Left ventricle myocardium superior (tissue), 1 donor: ENCODE measurements at places on chromosomes 16 and 17. TPM values are rescaled to one million over a fixed set of nuclear protein-coding genes. Genes with fewer than 3 reads are reported as not detected.

DNA sequence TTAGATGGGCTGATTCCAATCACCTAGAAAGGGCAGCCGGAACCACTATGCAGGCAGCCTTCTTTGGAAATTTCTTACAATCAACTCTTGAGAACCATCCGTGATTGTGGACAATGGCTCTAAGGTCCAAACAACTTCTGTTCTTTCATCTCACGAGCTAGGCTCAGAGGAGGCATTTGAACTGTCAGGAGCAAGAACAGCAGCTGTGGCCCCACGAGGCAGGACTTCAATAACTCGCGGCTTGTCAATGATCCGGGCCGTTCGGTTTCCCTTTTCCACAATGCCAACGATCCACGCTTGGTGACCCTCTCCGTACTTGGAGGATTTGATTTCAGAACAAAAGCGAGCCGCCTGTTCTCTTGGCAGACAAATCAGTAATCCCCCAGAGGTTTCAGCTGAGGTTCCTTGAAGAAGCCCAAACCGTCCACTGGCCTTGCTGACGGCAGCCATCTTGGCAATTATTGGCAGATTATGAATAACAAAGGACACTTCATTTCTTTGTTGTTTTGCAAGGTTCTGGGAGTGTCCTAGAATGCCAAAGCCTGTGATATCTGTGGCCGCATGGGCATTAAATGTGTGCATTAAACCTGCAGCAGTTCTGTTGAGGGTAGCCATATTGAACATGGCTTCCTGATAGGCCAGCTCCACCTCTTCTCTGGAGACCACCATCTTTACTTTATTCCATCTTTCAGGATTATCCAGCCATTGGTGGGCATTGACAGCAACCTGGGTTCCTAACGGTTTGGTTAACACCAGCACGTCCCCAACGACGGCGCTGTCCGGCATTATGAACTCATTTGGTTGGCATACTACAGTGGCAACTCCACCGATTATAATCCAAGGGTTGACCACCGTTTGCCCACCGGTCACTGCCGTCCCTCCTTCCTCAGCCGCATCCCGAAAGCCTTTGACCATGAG lies 1.2 kb downstream of the SEPHS2 start:
- no peak for DNase-seq

DNA sequence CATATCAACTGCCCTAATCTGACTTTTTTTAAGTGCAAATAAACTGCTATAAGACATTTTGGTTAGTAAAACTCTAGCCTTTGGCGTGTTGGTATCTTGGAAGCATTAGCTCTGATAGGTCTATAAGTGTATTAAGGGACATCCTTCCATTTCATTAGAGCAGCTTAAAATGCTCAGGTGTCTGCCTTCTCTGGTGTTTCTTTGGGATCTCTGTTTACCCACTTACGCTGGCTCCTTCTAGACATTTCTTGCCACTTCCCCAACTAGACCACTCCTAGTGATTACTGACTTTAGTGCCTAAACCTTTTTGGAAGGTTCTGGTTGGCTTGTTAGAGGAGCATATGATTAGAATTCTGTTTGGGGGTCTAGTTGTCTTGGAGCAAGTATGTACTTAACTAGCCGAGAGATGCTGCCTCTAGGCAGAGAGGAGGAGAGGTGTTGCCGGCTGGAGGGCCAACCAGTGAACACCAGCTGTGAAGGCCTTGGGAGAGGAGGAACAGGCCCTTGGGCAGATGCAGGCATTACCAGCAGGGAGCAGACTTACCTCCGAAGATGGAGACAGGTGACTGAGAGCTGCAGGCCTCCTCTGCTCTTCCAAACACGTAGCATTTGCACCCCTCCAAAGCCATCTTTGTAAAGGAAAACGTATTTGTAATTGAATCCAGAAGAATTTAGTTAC lies 15.2 kb upstream of the CLEC18C start:
- DNase-seq = no peak

- no peak for DNase-seq
These were observed 49.0 kb downstream of the RBFOX1 start for GRCh38 chr16:7381671-7382070.

GRCh38 chr16:50297301-50298074 lies 31.1 kb downstream of the ADCY7 start:
- DNase-seq = peak; percentile 43

DNA sequence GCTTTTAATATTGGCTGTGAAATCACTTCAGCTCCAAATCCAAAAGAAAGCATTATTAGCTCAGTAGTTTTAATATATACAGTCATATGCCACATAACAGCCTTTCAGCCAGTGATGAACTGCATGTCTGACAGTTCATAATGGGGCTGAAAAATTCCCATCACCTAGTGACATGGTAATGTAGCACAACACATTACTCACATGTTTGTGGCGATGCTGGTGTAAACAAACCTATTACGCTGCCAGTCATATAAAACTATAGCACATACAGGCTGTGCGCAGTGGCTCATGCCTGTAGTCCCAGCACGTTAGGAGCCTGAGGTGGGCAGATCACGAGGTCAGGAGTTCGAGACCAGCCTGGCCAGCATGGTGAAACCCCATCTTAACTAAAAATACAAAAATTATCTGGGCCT lies 92.2 kb downstream of the TUBD1 start:
- no peak for DNase-seq

DNA sequence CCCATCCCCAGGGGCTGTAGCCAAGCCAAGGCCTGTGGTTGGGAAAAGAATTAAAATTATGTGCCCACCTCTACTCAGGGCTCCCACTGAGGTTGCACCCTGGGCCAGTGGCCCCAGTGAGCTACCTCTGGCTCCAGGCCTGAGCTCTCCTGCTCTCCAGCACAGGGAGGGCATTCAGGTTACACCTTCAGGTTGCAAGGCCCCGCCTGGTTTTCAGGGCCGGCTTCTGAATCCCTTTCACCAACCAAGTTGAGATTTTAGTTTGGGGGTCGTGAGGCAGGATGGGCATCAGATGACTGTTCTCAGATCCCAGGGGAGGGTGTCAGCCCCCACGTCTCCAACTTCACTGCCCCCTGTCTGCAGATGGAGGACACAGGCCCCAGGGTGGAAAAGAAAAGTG lies 8.0 kb upstream of the KATNB1 start:
- no peak for DNase-seq

DNA sequence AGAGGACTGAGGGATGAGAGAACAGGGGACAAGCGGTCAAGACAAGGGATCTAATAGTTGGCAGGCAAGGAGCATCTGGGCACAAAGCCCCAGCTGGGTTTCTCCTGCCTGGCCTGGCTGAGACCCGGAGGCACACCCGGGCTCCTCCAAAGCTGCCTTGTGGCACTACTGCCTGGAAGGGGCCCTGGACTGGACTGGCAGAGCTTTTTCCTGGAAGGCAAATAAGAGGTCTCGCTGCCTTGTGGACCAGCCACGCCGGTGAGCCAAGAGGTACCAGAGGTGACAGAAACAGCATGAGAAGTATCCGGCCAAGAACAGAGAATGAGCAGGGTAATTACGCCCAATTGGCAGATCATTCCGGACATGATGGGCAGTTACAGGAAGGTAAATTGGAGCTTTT lies 64.6 kb downstream of the GTF3C1 start:
- no peak for DNase-seq

- DNase-seq = no peak
These were observed 424 bp downstream of the C17orf100 start for GRCh38 chr17:6651919-6652452.

GRCh38 chr17:65086465-65086864 lies 29.9 kb upstream of the GNA13 start:
- no peak for DNase-seq

GRCh38 chr17:75454193-75454592 lies 2.2 kb upstream of the TMEM94 start:
- no peak for DNase-seq

GRCh38 chr17:82862191-82862590 lies 22.4 kb upstream of the ZNF750 start:
- peak; percentile 4 for DNase-seq

DNA sequence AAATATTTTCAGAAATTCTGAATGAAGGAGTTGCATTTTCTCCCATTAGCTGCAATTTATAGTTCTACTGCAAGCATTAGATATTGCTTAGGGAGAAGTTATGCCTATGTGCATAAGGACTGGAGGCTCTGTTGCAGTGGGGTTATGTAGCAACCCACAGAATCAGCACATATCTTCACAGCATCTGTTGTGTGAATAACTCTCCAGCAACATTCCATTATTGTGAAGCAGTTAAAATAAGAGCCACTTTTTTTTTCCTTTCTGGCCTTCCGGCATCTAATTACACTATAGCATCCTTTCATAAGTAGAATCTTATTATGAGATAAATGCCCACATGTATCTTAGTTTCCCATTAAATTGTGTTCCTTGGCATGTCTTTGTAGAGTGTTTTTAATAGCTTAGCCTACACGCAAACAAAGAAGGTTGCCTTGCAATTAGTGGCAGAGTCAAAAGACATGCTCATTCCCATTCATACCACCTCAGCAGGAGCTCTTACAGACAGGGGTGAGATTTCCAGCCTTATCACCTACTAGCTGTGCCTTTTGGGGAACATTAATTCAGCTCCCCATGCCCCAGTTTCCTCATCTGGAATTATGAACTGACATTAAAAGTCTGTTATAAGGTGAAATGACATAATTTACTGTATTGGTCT lies 596.0 kb upstream of the GOT2 start:
- DNase-seq = no peak

DNA sequence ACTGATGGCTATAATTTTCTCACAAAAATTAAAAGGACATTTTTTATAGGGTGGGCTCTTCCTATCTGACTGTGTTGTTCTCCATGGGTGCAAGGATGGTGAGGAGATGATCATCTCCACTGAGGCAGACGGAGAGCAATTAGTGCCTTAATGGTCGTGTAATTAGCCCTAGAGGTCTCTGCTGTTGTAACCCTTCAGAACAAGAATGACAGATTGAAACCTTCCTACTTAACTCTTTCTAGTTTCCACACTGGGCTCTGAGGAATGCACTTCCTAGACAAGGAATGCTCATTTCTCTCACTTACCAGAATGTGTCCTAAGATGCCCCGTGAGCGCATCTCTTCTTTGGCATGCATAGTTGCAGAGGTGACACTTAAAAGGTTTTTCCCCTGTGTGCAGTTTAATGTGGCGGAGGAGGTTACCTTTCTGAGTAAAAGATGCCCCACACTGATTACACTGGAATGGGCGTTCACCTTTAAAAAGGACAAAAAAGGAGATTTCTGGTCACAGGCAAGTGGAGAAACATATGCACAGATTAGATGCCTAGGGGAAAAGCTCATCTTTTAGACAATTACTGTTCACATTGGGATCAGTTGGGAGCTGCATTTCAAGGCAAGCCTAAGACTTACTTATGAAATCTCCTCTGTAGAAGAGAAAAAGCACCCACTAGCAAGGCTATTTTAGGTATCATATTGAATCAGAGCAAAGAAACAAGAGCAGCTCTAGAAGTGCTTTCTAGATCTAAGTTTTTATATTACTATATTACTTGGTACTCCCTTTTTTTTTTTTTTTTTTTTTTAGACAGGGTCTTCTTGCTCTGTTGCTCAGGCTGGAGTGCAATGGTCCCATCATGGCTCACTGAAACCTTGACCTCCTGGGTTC lies 53.6 kb downstream of the GRB7 start:
- DNase-seq = no peak

GRCh38 chr17:36703860-36704266 lies 102.5 kb downstream of the MRM1 start:
- DNase-seq = peak; percentile 72

GRCh38 chr17:43840814-43841213 lies 6.2 kb upstream of the CD300LG start:
- DNase-seq = no peak

GRCh38 chr16:9264067-9264466 lies 172.6 kb downstream of the HAPSTR1 start:
- no peak for DNase-seq

GRCh38 chr16:48365601-48366164 lies 19.5 kb downstream of the SIAH1 start:
- DNase-seq = peak; percentile 95

GRCh38 chr16:26157319-26157718 lies 465.6 kb downstream of the HS3ST4 start:
- DNase-seq = no peak

- DNase-seq = peak; percentile 67
These were observed 1.2 kb upstream of the FOXF1 start for GRCh38 chr16:86508947-86509758.

- no peak for DNase-seq
These were observed 12.8 kb upstream of the ITGB3 start for GRCh38 chr17:47240806-47241205.

DNA sequence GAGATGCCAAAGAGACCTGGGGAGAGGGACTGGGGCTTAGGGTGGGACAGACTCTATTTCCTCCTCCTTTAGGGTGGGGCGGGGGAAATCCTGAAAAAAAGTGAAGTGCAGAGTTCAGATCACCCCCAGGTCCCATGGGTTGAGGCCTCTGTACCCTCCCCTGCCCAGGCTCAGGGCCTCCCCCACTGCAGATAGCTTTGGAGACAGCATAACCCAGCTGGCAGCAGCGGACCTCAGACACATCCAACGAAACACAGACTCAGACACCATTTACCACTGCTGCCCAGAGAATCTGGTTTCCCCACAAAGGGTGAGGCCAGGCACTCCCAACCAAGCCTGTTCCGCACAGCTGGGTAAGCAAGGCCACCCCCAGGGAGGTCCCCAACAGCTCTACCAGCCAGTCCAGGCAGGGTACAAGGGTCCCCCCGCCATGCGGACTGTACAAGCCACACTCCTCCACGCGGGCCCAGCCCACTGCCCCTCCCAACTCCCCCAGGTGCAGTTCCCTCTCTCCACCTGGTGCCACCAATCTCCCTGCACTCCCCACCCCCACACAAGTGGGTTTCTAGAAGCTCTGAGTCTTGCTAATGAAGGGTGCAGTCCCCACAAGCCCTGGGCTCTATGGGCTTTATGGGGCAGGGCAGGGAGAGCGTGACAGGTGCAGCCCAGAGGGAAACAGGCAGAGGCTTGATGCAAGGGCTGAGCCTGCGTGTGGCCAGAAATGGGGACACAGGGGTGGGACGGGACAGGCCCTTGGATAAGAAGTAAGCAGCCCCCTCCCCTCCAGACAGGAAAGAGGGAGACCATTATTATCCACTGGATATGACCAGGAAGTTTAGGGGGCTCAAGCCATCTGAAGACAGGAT lies 8.9 kb downstream of the RHBDF2 start:
- no peak for DNase-seq

DNA sequence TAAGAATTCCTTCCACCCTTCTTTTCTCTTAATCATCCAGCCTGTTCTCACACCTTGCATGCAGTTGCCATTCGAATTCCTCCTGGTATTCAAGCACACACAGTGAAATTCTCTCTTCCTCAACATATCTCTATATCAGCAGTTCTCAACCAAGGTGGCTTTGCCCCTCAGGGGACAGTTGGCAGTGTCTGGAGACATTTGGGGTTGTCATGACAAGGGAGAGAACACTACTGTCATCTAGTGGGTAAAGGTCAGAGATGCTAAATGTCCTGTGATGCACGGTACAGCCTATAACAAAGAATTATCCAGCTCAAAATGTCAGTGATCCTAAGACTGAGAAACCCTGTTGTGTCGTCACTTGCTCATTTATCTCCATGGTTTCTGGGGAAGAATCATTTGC lies 94.8 kb upstream of the CPHXL start:
- DNase-seq = no peak

Gene PRAC1
- total RNA-seq = not detected

Gene SPNS3
- 1.0 TPM for total RNA-seq

Gene DYNLRB2
- not detected for total RNA-seq

Gene CSH2
- not detected for total RNA-seq

Gene CCP110
- 9.2 TPM for total RNA-seq

Gene NRN1L
- not detected for total RNA-seq

Gene TEX19
- total RNA-seq = not detected

Gene GUCY2D
- total RNA-seq = not detected

Gene SLC4A1
- total RNA-seq = not detected

Gene MC1R
- total RNA-seq = 1.1 TPM

Gene SLC47A1
- total RNA-seq = 4.6 TPM
